RPMI8226 (cell line): ENCODE measurements at places on chromosomes 7 and 10.

GRCh38 chr10:123930340-123931001 is 38.9 kb upstream of the CPXM2 start:
- DNase-seq = no peak

DNA sequence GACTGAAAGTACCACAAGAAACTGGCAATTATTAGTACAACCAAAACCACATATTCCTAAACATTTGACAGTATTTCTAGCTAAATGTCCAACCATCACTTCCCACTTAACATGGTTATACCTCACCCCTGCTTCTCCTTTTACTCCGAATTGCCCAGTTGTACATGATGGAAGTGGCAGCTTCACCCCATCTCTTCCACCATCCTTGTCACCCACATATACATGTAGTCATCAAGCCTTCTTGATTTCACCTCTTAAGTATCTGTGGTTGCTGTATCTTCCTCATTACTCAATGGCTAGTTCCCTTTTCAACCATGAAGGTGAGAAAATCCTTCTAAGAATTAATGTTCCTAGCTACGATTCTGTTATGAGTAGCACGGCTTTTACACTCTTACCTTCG is 388.2 kb downstream of the CALN1 start:
- DNase-seq = no peak

- DNase-seq = no peak
Measured at GRCh38 chr10:75428434-75429158, 2.8 kb upstream of the LRMDA start.

GRCh38 chr10:102620591-102621442 is 23.5 kb upstream of the TRIM8 start:
- DNase-seq = no peak

DNA sequence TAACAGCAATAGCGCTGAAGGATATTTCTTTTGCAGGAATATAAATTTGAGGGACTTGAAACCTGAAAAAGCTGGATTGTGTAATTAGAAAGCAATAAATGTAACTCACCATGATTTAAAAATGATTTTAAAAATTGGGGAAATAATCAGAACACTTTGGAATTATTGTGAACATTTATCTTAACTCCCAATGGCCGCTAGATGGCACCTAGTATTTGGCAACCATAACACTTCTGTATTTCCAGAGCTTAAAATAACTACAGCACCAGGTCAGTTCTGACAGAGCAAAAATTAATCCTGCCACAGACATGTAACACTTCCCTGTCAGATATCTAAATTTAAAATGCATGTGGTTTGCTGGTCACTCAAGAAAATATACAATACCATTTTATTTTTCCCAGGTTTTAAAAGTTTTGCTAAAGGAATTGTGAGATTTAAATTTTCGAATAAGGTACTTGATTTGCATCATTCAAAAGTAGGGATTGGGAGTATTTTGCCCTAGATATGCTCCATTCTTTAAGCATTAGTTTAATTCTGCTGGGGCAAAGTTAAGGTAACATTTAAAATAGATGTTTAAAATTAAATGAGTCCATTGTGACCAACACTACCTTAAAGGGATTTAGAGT is 144.5 kb downstream of the PPP1R3A start:
- DNase-seq = peak; percentile 84

DNA sequence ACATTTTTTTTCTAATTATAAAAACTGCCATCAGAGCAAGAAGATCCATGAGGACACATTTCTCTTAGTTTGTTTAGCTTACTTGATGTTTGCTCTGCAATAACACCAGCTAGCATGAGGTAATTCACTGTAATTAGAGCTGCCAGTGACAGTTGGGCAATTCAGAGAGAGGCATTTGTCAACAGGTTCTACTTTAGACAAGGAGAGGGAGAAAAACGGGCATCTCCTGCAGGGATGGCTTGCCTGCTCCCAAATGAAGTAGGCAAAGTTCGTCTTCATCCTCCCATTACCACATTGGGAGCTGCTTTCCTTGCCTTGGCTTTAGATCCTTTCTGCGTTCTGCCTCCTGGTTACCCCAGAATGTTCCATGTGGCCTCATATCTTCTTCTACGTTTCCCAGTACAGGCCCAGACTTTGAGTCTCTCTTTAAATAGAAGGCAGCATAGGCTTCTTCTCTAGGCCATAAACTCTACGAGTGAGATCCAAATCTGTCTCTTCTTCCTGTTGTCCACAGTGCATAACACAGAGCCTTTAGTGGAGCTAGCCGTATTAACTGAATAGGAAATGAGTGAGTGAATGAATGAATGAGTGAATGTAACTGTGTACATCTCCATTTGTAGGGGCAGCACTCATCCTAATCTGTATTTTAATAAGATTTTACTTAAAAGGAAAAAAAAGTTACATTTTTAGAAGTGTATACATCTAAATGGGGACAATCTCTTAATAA is 21.2 kb downstream of the ASB15 start:
- DNase-seq = no peak

DNA sequence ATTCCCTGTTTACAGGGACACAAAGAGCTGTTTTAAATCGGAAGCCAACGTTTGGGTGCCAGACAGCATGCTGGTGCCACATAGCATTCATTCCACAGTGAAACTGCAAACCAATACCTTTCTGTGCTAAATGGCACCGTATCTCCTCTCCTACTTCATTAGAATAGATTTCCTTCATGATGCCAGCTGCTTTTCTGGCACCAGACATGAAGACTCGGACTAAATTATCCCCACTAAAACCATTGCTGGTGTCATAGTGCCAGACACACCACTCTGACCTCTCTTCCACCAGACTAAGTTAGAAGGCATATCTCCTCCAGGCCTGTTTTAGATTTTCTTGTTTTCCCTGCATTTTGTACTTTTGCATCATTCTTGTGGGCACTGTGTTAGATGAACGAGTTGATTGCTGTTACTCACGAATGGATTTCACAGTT is 155.1 kb downstream of the ETV1 start:
- DNase-seq = no peak

DNA sequence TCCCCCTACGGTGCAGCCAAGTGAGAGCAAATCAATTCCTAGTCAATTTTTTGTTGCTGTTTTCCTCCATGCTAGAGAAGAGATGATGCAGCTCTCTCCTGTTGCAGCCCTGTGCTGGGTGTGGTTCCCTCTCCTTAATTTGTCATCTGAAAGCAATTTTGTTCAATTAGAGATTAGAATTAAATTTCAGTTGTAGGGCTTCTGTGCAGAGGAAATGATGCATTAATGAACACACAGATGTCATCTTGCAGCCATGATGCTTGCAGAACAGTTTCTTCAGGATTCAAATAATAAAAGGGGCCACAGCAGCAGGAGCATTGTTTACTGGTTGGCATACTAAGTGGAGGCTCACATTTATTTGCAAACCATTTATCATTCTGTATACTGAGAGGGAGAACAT is 266.0 kb downstream of the AUTS2 start:
- DNase-seq = no peak

- DNase-seq = no peak
Measured at GRCh38 chr7:137935884-137936508, 65.9 kb downstream of the CREB3L2 start.

DNA sequence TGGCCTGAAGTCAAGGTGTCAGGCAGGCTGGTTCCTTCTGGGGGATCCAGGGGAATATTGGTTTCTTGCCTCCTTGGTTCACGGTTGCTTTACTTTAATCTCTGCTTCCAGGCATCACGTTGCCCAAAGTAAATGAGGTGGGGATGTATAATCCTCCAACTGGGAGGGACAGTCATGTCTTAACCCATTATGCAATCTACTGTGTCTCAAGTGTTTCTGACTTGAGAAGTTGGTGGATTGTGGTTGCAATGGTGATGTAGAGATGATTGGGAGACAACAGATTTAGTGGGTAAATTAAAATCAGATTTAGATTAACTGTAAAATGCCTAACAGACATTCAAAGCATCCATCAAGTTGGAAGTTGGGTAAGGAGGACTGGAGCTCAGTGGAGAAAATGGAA is 32.7 kb downstream of the TBXAS1 start:
- DNase-seq = no peak

GRCh38 chr10:36712695-36713094 is 412.7 kb upstream of the ANKRD30A start:
- DNase-seq = no peak

- no peak for DNase-seq
Measured at GRCh38 chr10:53276797-53277196, 504.2 kb upstream of the MBL2 start.

GRCh38 chr10:5897504-5897903 is 7.5 kb downstream of the FBH1 start:
- DNase-seq = no peak
